ENCODE measurements at places on chromosomes 11 and 22. TPM values are rescaled to one million over a fixed set of nuclear protein-coding genes. Genes with fewer than 3 reads are reported as not detected.

GRCh38 chr22:43857367-43857766 lies 4.9 kb downstream of the SULT4A1 start:
- no peak for DNase-seq

DNA sequence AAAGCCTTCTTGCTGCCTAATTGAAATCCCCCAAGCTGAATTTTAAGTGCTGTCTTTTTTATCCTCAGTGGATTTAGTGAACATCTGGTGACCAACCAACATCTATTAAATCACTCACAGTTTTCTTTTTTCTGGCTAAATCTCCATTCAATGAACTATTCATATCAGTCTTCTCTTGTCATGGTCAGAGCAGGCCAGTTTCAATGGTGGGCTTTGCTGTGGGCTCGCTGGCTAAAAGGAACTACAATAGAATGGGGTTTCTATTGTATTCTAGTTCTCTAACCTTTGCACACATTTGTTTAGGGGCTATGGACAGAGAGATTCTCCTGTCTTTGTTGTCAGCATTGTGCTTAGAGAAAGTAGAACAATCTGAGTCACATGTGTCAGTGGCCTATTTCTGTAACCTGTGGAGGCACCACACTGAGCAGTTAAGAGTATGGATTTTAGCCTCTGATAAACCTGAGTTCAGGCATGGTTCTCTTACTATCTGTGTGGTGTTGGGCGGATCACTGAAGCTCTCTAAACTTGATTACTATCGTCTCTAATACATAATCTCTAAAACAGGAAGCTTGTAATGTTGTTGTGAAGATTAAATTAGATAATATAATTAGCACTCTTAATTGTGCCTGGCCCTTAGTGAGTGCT lies 94.2 kb upstream of the CADM1 start:
- DNase-seq, result no peak

Gene PANX2
- 0.58 TPM for total RNA-seq

- no peak for DNase-seq
Observed at GRCh38 chr11:57241353-57241972, 4.4 kb upstream of the APLNR start.

Gene ZBED4
- total RNA-seq, result 11.9 TPM

DNA sequence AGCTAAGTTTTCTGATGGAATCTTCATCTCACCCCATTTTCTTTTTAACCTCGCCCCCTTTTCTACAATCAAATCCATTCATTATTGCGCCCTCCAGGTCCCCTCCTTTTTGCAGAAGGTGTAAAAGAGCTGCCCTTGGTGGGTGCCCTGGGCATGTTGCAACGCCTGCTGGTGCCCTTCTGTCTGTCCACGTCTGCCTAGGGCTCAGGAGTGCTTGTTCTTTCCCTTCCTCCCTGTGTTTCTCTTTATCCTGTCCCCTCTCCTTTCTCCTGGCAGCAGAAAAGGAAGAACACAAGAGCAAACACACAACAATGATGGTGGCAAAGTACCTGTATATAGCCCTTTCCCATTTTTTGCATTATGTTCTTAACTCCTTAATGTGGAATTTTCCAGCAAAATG lies 6.2 kb upstream of the TLCD5 start:
- no peak for DNase-seq

DNA sequence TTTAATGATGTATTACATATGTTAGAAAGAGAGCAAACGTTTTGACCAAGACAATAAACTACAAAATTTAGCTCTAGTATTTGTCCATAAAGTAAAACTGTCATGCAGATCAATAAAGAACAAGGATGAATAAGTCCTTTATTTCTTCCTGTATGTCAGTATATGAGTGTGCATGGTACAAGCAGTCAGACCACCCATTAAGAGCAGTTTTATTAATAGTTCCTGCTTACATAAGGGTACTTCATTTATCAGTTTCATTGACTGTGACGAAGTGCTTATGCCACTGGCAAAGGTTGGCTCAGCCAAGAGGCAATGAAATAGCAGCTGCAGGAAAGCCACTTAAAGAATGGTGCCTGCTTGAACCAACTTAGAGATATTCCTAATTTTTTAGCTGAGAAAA lies 913.0 kb upstream of the CNTN5 start:
- no peak for DNase-seq

Gene BIRC3
- total RNA-seq, result 4.2 TPM

Gene PGR
- not detected for total RNA-seq

Data from HepG2 (cell line).